ENCODE measurements at places on chromosomes 3 and 15.

DNA sequence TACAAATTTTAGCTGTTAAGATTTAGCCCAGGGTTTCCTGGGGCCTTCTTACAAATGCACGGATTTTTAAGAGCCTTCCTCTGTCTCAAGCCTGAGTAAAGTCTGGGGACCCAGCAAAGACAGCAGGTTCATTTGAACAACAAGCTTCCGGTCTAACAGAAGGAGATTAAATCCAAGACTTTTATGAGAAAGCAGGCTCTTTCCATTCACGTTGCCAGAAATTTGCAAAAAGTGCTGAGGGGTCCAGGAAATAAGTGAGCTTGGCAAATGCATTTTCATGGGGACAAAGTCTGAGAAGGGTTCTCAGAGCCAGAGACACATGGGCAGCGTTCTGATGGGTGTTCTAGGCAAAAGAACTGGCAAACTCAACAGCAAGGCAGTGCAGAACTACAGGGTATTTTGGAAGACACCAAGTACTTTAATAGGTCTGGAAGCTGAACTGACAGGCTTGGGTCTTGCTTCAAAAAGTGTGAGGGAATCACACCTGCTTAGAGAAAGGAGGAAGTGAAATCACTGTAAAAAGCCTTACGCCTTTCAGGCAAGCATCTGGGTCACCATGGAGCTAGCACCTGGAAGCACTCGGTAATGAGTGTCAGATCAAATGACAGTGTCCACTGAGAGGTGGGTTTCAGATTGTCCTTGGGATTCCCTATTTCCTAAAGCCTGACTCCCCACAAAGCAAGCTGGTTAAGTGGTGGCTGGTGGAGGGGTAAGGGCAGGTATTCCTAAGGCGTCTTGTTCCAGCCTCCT lies 115.8 kb upstream of the ARHGEF3 start:
- peak; percentile 36 for DNase-seq

DNA sequence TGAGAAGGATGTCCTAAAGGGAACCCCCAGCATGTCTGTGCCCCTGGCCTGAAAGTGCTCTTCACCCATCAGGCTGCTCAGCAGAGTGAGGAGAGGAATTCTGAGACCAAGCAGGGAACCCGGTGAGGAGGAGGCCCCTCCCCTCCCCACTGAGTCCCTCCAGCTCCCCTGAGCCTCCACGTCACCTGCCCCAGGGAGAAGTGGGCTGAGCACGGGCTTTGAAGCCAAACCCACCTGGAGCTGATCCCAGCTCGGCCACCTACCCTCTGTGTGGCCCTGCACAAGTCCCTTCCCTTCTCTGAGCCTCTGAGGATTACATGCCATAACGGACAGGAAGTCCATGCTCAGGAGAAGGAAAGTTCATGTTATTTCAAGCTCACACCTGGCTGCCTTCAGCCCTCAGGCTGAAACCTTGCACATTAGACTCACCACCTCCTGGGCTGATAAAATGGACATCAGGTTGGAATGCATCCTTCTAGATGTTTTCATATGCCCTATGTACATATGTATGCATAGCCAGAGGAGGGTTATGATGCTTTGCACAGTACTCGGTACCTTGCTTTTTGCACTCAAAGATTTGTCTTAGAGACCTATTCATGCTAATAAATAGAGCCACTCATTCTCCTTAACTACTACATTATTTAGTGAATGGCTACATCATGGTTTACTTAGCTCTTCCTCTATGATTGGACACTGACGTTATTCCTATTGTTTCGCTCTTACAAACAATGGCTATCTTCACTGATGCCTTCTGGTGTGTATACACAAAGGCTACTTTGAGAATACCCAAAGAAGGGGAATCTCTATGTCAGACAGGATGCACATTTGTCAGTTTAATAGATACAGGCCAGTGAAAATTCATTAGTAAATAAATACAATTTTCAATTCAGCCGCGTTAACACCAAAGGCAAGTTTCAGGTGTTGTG lies 31.6 kb upstream of the GATA2 start:
- no peak for DNase-seq

- peak; percentile 2 for DNase-seq
These were observed 435.3 kb downstream of the TUSC7 start for GRCh38 chr3:117144853-117145252.

DNA sequence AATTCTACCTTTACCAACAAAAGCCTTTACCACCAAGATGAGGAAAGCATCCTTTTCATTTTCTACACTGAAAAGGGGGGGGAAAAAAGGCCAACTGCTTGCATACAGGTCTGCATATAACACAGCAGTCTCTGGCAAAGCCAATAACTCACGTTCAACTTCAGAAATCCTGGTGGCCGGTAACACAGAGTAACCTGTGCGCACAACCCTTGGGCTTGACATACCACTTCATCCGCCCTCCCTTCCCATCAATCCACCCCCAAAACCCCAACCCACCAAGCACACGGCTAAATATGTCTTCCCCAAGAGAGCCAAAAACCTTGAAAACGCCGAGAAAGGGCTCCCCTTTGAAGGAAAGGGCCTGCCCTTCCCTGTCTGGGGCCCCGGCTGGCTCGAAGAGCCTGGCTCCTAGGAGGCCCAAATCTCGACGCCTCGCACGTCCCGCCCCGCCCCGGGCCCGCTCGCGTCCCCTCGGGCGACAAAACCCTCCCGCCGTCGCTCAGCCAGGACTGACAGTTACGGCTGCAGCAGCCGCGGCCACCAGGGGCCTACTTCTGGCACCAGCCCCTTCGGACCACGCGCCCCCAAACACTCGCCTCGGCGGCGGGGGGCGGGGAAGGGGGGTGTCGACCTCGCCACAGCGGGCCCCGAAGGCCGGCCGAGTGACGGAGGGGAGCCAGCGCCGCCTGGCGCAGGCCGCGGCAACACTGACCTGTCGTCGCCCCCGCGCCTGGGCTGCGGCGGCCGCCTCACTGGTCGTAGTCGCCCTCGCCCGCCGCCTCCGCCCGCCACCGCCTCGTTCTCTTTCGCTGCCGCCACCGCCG lies 835 bp downstream of the UBE3A start:
- DNase-seq = peak; percentile 90

DNA sequence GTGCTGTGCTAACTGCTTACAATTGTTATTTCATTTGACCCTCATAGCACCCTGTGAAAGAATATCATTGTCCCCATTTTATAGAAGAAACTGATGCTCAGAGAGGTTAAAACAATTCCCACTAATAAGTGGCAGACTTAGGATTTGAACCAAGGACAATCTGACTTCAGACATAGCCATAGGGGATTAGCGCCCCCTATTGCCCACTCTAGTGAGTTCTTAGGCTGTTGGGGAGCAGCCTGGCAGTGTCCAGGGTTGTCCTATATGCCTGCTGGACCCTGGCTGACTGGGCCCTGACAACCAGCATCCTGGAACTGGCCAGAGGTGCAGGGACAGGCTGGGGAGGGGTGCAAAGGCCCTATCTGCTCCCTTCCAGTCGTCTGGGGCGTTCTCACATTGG lies 15.4 kb downstream of the DPH3 start:
- DNase-seq = peak; percentile 17

- no peak for DNase-seq
These were observed 31.9 kb downstream of the CEP63 start for GRCh38 chr3:134517791-134518190.
